ENCODE measurements at places on chromosomes 13 and 19.

- DNase-seq: no peak
These were observed 27.0 kb upstream of the ZNF492 start for GRCh38 chr19:22606954-22607652.

DNA sequence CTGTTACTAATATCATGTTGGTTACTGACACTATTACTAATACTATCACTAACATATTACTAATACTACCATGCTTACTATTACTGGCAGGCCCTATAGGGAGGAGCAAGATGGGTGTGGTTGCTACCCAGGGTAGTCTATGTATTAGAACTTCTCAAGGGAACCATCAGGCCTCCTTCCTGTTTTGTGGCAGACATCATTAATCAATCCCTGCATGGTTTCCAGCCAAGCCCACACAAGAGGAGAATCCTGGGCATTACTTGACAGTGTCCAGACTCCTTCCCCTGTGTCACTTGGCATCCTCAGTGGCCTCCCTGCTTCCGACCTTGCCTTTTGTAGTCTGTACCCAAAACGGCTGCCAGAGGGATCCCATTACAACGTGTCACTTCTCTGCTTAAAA lies 8.9 kb downstream of the HAS1 start:
- DNase-seq: no peak

- no peak for DNase-seq
These were observed 1.1 kb downstream of the RPL36 start for GRCh38 chr19:5690955-5691821.

- no peak for DNase-seq
These were observed 12.7 kb downstream of the KLHL26 start for GRCh38 chr19:18649371-18650020.

- no peak for DNase-seq
These were observed 7.0 kb downstream of the PLVAP start for GRCh38 chr19:17370026-17370587.

DNA sequence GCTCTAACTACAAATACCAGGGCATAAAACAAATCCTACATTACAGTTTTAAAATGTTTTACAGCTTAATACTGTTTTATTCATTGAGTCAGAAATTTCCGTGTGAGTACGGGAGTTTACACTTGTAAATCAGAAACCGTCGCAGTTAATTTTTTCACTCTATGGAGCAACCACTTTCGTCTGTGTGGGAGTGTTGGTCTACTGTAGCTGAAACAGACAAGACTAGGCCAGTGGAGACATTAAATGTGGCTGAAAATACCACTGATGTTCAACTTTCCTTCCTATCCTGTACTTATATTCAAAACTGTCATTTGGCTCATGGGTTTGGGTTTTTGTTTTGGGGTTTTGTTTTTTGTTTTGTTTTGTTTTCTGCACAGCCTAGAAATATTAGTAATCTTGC lies 268.7 kb downstream of the DCT start:
- no peak for DNase-seq

DNA sequence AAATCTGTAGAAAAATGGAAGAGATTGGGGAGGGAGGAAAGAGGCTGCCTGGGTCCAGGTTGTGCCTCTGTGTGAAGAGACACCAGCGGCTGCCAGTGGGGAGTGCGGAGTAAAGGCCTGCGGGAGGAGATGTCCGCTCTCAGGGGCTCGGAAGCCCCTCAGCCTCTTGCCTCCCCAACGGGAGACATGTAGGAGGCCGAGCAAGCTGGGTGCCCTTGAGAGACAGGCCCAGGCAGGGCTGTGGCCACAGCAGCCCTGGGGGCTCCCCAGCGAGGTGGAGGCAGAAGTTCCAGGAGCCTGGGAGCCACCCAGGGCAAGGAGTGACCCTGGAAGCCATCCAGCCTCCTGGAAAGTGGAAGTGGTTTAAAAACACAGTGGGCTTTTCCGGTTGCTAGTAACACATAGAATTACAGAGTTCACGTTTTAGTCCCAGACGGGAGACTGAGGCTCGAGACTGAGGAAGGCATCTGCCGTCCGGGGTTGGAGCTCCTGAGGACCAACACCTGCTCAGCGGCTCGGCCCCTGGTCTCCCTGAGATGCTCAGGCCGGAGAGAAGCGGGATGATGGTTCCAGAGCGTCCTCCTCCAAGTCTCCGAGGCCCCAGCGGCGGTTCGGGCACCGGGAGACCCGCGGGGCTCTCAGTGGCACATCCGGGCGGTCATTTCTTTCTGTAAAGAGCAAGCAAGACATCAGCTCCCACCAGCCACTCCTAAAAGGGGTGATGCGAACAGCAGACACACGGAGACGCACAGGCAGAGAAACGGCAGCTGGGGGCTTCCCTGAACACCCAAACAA lies 21.9 kb upstream of the MKNK2 start:
- DNase-seq: no peak

- DNase-seq: peak; percentile 48
These were observed 17.7 kb downstream of the INTS6 start for GRCh38 chr13:51435002-51435578.
